CD4-positive, CD25-positive, alpha-beta regulatory T cell (primary cell): ENCODE measurements at places on chromosomes 7 and 10.

DNA sequence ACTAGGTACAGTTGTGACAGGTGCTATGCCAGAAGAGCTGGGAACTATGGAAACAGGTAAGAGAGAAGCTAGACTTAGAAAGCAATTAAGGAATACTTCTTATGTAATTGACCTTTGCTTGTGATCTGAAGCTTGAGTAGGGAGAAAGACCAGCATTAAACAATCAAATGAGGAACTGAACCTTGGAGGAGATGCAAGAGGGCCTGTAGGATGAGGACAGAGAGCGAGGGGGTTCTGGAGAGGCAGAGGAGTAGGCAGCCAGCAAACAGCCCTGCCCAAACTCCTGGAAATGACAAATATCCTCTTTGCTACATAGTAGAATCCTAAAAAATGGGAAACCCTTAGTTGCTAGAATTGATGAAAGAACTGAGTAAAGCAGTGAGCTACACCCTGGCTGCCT lies 41.6 kb upstream of the FAM204A start:
- no peak for DNase-seq

GRCh38 chr10:133117036-133117687 lies 29.4 kb downstream of the ADGRA1 start:
- no peak for DNase-seq

DNA sequence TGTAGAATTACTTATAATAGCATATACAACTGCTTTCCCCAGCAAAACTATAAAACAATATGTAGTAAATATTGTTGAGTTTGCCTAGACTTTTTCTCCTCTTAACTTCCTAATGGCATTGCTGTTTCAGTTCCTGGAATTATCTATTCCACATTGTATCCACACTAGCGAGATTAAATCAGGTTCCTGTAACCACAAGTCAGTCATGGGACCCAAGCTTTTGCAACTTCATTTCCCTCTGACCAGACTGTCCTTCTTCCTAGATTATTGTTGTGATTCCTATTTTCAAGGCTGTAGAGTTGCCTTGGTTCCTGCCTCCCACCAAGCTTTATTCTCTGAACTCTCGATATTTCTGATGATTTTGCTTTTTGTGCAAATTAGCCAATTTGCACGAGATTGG lies 173.3 kb upstream of the ZNF804B start:
- DNase-seq = no peak

DNA sequence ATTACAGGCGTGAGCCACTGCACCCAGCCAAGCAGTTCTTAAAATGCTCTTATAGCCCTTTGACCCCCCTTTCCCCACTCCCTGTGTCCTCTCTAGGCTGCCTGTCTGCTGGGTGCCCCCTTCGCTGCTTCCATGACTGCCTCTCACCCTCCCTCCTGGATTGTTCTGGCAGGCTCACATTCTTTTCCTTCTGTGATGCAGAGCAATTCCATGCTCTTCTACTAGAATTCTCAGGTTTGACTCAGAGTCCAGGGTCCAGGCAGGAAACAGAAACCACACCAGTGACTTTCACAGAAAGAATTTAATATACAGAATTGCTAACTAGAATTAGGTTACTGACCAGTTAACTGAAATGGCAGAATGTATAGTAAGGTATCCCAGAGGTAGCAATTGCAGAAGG lies 244.8 kb downstream of the BAMBI start:
- DNase-seq = no peak

DNA sequence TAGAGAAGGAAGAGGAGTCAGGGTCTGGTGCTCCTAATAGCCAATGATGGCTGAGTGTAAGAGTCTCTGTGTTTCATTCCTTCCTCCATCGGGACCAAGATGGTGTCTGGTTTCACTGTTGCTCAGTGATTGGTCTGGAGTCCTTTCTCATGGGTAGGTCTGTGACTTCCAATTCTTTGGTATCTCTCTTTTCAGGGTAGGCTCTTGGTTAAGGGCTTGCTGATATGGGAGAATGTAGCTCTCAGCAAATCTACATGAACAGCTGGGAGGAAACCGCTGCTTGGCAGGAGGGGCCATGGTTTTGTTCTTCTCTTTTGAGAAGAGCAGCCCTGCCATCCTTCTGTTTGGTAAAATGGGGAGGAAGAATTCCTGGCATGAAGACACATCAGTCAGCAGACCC lies 209.1 kb upstream of the PODXL start:
- no peak for DNase-seq

GRCh38 chr7:135273581-135273980 lies 39.9 kb downstream of the STRA8 start:
- DNase-seq = no peak

DNA sequence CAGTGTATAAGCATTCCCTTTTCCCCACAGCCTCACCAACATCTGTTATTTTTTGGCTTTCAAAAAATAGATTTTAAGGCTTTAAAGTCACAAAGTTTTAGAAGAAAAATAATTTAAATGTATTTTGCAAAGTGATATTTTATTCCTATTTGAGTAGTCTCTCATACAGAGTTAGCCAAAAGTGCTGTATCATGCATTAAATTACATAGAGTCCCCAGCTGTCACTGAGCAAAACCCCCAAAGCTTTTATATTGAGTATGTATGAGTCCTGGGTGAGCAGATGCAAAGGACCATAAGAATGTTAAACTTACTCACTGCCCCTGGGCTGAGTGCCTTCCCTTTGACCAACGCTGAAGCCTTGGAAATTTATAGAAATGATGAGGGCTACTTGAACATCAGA lies 70.4 kb upstream of the PTN start:
- DNase-seq = no peak

DNA sequence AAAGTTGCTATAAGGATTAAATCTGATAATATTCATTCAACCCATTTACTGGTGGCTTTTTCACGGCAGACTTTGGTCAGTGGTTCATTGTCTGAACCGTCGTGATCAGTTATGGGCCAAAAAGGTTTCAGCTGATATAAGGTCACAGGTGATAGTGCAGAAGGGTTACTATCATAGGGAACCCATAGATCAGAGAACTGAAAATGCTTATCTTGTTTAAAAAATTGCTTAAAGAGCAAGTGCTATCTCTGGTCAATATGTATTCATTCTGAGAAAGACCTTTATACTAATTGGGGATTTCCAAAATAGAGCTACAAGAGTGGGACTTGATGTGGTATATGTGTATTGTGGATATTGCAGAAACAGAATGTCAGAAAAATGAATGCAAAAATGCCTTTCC lies 147.8 kb upstream of the SEMA3E start:
- no peak for DNase-seq

DNA sequence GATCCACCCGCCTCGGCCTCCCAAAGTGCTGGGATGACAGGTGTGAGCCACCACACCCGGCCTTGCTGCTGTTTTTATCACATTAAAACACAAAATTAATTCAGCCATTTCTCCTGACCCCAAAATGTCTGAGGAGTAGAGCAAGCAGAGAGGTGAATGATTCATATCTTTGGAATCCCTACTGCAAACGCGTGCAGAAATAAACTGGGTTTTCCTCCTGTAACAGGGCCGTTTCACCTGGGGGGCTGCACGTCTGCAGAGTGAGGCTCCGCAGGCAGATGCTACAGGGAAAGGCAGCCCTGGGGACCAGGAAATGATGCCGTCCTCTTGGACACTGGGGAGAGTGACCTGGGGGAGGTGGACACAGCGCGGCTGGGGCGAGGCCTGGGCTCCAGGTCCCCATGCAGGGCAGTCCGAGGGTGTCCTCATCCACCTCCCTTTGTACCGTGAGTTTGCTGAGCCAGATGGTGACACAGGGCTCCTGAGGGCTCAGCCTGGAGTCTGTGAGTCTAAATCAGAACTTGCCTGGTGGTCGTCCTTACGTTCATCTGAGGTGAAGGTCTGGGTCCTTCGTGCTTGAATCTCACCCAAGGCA lies 41.9 kb downstream of the PDGFA start:
- no peak for DNase-seq

DNA sequence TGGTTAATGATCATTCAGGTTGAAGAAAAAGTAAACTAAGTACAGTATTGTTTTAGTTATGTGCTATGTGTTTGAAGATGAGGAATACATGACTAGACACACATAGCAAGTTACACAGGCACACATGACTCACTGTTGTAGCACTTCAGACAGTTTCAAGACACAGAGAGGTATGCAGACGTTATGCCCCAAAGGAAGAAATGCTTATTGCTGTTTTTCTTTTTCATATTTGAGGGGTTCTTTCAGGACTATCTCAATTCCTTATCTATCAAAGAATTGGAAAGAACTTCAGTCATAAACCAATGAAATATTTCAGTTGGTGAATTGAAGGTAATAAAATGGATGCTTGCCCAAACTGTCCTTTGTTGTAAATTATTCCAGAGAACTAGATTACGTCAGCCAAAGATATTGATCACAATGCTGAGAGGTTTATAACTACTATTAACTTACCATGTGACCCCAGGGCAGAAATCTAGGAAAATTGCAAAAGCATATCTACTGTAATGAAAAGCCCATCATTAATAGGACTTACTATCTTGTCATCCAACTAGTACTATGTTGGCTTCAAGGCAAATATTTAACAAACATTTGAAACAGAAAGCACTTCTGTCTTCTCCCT lies 61.2 kb upstream of the CAPZA2 start:
- DNase-seq = no peak

- DNase-seq = no peak
Measured at GRCh38 chr7:8921807-8922206, 488.4 kb downstream of the NXPH1 start.

- DNase-seq = no peak
Measured at GRCh38 chr7:77893813-77894212, 95.2 kb downstream of the PHTF2 start.

GRCh38 chr7:4959306-4959705 lies 319 bp upstream of the MMD2 start:
- DNase-seq = no peak

GRCh38 chr10:97427571-97428179 lies 1.7 kb downstream of the PGAM1 start:
- DNase-seq = no peak

GRCh38 chr7:103637726-103638125 lies 191.7 kb upstream of the SLC26A5 start:
- DNase-seq = no peak

GRCh38 chr10:32054094-32054493 lies 2.1 kb downstream of the KIF5B start:
- no peak for DNase-seq

GRCh38 chr7:101936611-101937231 lies 119.3 kb downstream of the CUX1 start:
- no peak for DNase-seq

GRCh38 chr10:30002426-30003266 lies 56.7 kb downstream of the JCAD start:
- peak; percentile 31 for DNase-seq

GRCh38 chr10:35495521-35496119 lies 109.5 kb upstream of the GJD4 start:
- DNase-seq = no peak

- DNase-seq = no peak
Measured at GRCh38 chr10:71661060-71661622, 58.4 kb downstream of the C10orf105 start.

- peak; percentile 68 for DNase-seq
Measured at GRCh38 chr10:100046021-100046486, 35.6 kb downstream of the CPN1 start.

DNA sequence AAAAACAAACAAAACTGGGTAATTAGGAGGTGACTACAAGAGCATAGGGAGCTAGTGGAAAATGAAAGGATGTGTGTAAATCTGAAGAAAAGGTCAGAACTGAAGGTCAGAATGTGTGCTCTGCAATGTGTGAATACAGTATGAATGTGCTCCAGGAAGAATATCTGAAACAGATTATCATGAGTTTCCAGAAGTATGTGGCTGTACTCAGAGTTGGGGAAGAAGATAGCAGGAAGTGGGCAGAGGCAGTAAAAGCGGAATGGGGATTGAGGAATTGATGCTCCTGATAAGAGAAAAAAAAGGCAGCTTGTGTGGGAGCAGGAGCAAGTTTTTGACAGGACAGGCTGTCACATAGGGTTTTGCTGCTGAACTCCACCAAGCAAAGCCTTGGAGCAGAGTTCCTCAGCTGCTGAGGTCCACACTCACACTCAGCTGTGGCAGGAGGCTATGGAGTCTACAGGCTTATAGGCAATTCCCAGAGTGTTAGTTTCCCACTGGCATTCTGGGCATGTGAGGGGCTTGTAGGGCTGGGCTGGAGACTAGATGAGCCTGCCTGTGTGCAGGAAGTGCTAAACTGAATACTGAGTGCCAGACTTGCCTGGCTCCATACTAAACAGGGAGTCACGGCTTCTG lies 22.9 kb downstream of the H2AZ2 start:
- no peak for DNase-seq

DNA sequence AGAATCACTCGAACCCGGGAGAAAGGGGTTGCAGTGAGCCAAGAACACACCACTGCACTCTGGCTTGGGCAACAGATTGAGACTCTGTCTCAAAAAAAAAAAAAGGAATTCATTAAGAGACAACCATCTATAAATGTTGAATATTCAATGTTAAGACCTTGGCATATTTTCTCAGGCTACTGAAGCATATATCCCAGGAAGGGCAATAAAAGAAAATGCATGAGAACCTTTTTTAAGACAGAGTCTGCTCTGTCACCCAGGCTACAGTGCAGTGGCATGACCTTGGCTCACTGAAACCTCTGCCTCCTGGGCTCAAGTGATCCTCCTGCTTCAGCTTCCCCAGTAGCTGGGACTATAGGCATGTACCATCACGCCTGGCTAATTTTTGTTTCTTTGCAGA lies 165.0 kb downstream of the JMJD1C start:
- no peak for DNase-seq

GRCh38 chr10:6802759-6803426 lies 222.8 kb upstream of the PRKCQ start:
- DNase-seq = no peak

GRCh38 chr7:146319629-146320028 lies 203.0 kb downstream of the CNTNAP2 start:
- no peak for DNase-seq

GRCh38 chr10:627032-627992 lies 62.2 kb downstream of the DIP2C start:
- no peak for DNase-seq

GRCh38 chr7:122743211-122743610 lies 40.5 kb upstream of the RNF148 start:
- no peak for DNase-seq

GRCh38 chr7:155226261-155227003 lies 71.2 kb upstream of the INSIG1 start:
- no peak for DNase-seq

- no peak for DNase-seq
Measured at GRCh38 chr7:35524112-35524804, 170.7 kb downstream of the HERPUD2 start.

GRCh38 chr7:137940656-137941518 lies 61.0 kb downstream of the CREB3L2 start:
- DNase-seq = no peak

DNA sequence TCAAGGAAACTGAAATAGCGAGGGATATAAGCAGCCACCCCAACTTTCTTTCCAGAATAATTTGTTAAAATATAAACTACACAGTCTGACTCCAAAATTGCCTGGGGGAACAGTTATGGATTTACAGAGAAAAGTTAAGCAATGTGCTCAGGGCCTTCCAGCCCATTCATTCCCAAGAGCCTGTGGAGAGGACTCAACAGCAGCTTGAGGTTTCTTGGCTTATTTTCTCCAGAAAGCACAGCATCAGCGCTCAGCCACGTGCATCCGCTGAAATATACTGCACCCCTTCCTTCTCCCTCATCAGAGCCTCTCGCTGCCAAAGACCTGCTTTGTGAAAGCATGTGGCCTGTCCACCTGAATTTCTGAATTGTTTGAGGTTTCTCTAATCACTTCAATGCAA lies 375.2 kb upstream of the VWC2 start:
- DNase-seq = no peak
